ENCODE measurements at places on chromosomes 4 and X.
A peak's percentile ranks its signal among the peaks of the same experiment; 100 is the strongest.

- peak; percentile 14 for DNase-seq
Observed at GRCh38 chrX:55908661-55909212, 191.2 kb downstream of the RRAGB start.

DNA sequence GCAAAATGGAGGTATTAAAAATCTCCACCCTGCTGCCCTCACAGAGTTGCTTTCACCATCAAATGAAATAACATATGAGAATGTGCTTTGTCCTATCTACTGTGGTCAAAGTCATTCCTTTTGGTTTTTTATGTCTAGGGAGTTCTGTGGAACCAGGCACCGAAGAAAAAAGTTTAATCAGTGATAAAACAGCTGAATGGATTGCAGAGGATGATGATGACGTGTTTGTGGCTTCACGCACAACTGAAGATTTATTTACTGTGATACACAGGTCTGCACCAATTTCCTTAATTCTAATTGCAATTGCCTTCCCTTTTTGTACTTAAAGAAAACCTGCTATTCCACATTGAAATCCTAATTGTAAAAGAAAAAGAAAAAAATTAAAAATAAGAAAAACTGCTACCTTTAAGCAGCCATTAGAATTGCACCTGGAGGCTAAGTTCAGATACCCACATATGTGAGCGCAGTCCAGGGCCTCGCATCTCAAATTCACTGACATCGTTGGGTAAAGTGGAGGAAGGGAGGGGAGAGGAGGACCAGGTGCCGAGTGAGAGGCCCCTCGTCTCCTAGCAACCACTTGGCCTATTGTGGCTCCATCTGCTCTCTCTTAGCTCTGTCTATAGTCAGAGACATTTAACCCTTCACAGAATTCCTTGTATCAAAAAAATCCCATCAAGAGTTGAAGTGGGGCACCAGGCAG is 10.5 kb upstream of the RTL5 start:
- DNase-seq = no peak

- no peak for DNase-seq
Observed at GRCh38 chr4:129668092-129668491, 572.1 kb downstream of the C4orf33 start.

GRCh38 chrX:19682712-19683331 is 167.5 kb upstream of the MAP3K15 start:
- peak; percentile 82 for DNase-seq

DNA sequence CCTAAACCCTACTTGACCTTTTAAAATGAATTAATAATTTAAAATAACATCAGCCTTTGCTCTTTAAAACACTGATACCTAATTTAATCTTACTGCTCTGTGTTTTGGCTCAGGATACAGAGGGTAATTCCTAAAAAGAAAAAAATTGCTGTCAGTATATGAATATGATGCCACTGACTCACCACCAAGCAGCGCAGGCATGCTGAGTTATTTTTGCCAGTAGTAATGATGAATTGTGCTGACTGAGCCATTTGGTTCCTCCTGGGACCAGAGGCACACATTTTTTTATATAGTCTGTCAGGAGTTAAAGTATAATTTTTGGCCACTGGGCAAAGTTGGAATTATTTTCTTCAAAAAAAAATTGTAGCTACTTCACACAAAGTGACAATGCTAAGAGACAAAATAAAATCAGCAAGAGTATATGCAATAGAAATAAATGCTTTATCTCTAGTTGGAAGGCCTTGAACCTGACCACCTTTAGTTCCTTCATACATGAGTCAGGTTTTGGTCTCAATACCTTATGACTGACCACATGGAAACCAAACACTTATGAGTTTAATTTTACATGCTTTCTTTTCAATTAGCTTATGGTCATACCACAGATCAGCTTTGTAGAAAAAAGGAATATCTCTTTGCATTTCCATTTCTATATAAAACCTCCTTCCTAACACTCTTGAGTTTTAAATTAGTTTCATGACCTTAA is 115.1 kb downstream of the PPP3CA start:
- no peak for DNase-seq

DNA sequence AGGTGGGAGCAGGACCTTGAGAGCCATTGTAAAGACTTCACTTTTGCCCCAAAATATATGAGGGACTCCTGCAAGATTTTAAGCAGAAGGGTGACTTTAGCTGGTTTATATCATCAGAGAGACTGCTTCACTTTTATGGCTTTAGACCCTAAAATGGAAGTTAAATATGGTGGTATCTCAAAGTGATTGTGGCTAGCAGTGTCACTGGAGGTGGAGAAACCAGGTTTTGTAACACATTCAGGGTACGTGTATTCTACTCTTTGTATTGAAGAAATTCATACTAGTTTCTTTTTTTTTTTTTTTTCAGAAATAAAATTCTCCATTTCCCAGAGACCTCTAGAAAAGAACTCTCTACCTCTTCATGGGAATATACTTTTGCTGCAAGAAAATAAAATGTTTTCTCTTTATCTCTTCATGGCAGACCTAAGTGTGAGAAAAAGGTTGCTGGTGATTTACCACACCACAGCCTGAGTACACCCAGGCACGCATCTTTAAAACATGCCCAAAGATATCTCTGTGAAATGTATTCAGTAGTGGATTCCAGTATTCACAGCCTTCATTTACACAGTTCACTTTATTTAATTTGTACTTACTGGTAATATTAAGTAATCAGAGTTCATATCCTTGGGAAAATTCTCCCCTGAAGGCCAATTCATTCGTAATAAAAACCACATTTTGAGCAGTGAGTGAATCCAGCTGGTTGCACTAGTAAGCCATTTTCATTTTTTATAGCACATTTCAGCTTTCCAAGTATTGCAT is 74.3 kb upstream of the GUCY1A1 start:
- DNase-seq = no peak

- DNase-seq = no peak
Observed at GRCh38 chrX:53684415-53685192, 1.9 kb downstream of the HUWE1 start.

GRCh38 chrX:114930227-114930626 is 87.2 kb downstream of the IL13RA2 start:
- no peak for DNase-seq

GRCh38 chrX:119690921-119691716 is 1.8 kb downstream of the SEPTIN6 start:
- peak; percentile 58 for DNase-seq

GRCh38 chr4:70277121-70277520 is 34.7 kb downstream of the CSN3 start:
- no peak for DNase-seq

DNA sequence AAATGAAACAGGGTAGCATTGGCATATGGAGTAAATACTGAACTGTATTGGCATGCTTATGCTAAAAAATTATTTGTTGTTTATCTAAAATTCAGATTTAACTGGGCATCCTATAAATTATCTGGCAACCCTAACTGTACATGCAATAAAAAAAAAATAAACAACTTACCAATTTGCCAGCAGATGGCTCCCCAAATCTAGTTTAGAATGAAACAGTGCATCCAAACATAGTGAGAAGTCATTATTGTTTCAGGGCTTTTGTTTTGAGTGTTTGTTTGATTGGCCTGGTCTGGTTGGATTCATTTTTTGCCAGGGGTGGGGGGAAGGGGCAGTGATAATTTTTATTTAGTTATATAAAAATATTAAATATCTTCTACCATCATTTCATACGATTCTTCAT is 12.8 kb upstream of the NSUN7 start:
- DNase-seq = no peak

- no peak for DNase-seq
Observed at GRCh38 chr4:38180456-38180855, 220.3 kb downstream of the PTTG2 start.

DNA sequence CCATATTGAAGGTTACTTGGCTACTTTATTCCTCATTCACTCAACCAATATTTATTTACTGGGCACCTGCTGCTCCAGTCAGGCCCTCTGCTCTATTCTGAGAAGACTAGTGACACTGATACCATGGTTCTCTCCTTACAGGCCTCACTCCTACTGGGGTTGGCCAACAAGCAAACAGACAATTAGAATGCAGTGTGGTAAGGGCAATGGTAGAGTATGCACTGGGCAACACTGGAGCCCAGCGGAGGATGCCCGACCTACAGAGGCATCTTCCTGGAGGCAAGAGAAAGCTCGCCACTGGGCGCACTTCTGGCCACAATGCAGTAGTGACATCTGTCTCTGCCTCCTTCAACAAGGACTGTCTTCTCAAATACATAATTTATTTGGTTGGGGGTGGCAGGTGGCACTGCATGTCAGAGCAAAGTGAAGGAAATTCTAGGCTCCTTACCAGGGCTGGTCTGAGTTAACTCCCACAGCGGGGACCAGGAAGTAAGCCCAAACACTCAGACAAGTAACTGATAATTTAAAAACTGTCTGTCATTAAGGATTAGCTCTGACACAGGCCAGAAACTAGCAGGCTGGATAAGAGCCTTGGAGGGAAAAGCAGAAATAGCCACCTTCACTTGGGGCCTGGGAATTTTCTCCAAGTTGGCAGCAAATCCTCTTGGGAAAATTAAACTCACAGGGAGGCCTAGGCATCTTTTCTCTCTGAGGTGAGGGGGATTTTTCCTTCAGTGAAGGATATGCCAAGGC is 150.7 kb upstream of the EOLA2 start:
- DNase-seq = no peak

DNA sequence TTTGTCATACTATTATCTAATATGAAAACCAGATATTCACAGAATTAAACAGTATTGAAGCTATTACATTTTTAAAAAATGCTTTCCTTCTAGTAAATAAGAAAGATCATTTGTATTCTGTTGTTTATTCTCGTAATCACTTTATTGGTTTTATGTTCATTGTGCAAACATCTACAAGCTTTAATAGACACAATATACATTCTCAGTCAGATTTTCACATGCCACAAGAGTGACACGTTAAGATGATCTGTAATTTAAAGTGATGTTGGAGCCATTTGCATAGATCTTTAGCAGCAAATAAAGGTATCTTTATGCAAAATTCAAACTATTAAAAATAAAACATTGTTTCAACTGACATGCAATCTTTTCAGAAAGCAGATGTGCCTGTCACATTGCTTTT is 469.9 kb downstream of the PCDH11X start:
- DNase-seq = no peak

DNA sequence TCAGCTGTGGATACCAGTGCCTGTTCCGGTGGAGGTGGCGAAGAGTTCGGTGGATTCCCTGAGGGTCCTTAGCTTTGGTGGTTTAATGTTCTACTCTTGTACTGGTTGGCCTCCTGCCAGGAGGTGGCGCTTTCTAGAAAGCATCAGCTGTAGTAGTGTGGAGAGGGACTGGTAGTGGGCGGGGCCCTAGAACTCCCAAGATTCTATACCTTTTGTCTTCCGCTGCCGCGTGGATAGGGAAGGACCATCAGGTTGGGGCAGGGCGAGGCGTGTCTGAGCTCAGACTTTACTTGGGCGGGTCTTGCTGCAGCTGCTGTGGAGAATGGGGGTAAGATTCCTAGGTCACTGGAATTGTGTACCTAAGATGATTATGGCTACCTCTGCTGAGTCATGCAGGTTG is 390.3 kb downstream of the FAM47A start:
- DNase-seq = no peak
